Stimulated activated memory B cell treated with anti-CD40 and anti-IgM and Interleukin-4, amounts not matched to agents 10 μg/mL and 1 μg/mL and 100 μg/mL, for 72 hours (primary cell): ENCODE measurements at places on chromosomes 3 and 15.

DNA sequence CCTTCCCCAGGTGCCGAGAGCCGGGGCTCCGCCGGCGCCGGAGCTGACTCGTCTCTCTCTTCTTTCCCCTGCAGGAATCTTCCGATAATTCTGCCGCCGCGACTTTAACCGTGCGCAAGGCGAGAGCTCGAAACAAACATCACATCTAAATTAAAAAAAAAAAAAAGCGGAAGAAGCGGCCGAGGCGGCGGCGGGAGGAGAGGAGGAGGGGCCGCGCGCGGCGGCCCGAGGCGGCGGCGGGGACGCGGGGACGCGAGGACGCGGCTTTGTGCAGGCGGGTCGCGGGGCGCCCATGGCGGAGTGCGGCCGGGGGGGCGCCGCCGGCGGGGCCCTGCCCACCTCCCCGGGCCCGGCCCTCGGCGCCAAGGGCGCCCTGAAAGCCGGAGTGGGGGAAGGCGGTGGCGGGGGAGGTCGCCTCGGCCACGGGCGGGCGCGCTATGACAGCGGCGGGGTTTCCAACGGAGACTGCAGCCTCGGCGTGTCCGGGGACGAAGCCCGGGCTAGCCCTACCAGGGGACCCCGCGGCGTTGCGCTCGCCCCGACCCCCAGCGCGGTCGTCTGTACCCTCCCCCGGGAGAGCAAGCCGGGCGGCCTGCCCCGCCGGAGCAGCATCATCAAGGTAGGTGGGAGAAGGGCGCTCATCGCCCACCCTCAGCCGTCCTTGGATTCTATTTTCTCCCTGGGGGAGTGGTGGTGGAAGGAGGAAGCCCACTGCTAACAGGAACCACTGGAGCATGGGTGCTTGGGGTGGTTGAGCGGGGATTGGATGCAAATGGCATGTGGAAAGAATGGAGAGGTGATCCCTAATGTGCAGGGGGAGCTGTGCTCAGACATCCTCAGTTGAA lies at the start of gene PLCL2:
TSS of gene PLCL2 (plus strand) at position 208 of the 845 bp plus-strand sequence. CDS start at position 293, 85 bp downstream.
- ATAC-seq, result peak; percentile 80

GRCh38 chr3:69120879-69121464 lies 1.4 kb downstream of the LMOD3 start:
- peak; percentile 64 for ATAC-seq

DNA sequence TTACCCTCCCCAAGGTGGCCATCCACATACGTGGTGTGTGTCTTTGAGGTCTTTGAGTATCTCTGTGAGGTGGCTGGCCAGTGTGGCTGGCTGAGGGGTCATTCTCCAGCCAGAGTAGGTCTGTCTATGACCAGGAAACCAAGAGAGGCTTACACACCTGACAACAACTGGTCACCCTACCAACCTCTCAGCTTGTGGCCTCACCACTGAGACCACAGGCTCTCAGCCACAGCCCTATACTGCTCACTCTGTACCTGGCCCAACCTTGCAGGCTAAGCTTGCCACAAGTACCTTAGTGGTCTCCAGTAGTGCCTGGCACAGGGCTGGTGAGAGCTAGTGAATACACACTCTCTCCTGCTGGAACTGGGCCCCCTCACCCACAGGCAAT lies 5.1 kb downstream of the HEMK1 start:
- no peak for ATAC-seq

GRCh38 chr15:52144656-52145178 lies 32.1 kb upstream of the BCL2L10 start:
- ATAC-seq, result no peak

DNA sequence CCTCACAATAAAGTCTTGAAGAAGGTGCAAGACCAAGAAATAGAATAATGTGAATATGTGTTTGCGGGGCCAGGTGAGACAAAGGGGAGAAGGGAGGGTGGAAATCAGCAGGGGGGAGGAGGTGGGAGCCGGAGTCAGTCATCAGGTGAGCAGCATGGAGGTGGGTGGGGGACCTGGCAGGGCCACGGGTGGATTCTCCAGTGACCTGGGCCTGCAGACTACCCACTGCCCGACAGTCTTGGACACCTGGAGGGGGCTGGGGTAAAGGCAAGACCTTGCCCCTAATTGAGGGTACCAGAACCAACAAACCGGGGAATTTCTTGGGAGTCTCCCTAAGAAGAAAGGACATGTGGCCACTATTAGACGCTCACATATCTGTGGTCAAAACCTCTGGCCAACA lies 95.8 kb downstream of the CHSY1 start:
- no peak for ATAC-seq

DNA sequence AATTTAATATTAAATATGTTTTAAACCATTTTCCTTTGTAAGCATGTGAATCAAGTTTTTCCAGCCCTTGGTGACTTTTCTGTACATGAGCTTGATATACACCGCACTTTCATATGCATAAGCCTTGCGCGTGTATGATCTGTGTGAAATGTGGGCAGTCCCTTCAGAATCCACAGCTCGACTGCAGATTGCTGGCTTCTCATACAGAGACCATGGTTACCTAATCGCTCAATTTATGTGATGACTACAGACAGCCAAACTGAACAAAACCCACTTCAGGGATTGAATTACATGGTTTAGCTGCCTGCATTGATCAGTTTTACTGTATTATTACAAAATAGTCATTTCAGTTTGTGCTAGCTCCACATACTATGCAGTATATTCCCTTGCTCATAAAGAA lies 212.3 kb upstream of the NECTIN3 start:
- no peak for ATAC-seq

DNA sequence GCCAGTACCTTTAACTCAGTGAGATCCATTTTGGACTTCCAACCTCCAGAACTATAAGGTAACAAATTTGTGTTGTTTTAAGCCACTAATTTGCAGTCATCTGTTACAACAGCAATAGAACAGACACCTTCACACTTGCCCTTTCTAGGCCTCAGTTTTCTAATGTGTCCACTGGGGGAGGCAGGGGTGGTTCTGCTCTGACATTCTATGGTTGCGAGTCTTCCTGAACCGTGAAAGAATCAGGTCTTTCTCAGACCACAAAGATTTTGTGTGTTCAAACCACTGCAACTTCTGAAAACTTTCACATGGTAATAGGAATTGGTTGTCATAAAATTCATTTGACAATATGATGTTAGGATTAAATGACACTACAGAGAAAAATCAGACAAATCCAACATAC lies 26.8 kb upstream of the CSTA start:
- peak; percentile 90 for ATAC-seq

- ATAC-seq, result no peak
Measured at GRCh38 chr3:105388176-105388575, 21.5 kb downstream of the ALCAM start.

- ATAC-seq, result no peak
Measured at GRCh38 chr3:97235611-97236315, 421.4 kb downstream of the EPHA6 start.

GRCh38 chr15:80577552-80578205 lies 117.4 kb upstream of the ABHD17C start:
- ATAC-seq, result no peak

- no peak for ATAC-seq
Measured at GRCh38 chr3:111324151-111324550, 217.8 kb upstream of the CD96 start.

DNA sequence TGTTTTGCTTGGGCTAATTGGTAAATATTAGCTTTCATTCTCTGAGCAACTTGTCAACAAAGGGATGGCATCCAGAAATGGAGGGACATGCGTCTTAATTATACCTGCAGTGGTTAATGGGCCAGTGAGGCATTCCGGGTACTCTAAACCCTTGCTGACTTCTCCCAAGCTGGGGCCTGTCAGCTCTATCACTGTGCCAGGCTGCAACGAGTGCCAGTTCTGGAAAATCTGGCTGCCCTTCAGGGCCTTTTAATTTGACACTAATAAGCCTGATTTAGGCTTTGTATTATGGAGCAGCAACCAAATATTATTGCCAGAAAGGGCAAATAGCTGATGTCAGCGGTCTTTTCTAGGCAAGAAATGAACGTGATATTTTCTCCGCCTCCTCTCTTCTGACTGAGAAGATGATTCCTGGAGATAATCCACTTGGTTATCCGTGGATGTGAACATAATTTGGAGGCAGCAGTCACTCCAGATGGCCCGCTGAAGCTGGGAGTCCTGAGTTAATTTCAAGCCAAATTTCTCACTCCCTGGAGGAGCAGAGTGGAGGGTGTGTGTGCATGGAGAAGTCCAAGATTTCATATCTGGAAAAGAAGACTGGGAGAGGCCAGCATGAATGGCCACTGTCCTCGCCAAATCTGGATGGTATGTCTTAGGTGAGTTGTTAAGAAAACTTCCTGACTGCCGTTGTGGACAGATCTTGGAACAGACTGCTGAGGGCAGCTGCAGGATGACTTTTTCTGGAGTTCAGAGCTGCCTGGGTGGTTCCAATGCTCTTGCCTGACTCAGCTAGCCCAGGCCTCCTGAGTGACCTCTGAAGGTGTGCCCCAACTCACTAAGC lies 44.4 kb upstream of the PSMD6 start:
- ATAC-seq, result no peak

DNA sequence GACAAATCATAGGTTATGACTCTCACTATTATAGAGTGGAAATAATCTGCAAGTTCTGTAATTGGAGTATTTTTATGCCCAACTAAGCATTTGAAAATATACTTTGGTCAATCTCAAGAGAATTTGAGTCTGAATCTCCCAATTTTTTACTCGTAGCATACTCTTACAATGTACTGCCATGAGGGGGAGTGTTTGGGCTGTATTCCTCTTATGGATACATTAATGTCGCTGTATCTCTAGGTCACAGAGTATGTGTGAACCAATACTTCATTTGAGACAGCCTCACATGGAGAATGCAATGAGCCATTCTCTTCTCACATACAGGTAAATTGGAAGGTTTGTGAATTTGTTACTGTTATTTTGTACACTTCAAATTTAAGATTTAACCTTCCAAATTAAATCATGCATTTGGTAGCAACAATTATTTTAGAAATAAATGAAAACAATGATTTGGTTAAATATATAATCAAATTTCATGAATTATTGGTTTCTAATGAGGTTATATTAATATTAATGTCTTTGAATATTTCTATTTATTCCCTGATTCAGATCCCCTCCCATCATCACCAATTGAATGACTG lies 5.5 kb upstream of the CD200 start:
- peak; percentile 91 for ATAC-seq

- ATAC-seq, result peak; percentile 31
Measured at GRCh38 chr15:76340198-76340802, 3.7 kb downstream of the ISL2 start.

- ATAC-seq, result no peak
Measured at GRCh38 chr15:47095833-47096232, 621.5 kb upstream of the SEMA6D start.

- peak; percentile 94 for ATAC-seq
Measured at GRCh38 chr3:53773611-53774368, 72.4 kb downstream of the CHDH start.

DNA sequence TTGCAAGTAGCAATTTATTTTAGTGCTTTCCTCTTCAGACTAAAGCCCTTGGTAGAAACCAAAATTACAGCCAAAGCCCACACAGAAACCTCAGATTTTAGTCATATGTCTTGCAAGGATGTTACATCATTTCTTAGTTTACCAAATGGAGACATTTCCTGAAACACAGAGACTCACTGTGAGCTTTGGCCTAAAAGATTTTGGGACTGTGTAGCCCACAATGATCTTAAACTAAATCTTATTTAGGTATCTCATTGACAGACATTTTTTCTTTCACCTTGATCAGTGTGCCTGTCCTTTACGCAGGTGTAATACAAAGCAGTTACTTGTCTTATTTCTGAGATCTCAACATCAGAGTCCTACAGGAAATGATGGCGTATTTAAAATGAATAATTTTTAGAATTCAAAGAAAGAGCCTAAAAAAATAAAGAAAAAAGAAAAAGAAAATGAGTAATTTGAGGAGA lies 27.8 kb upstream of the AP4E1 start:
- ATAC-seq, result peak; percentile 20

DNA sequence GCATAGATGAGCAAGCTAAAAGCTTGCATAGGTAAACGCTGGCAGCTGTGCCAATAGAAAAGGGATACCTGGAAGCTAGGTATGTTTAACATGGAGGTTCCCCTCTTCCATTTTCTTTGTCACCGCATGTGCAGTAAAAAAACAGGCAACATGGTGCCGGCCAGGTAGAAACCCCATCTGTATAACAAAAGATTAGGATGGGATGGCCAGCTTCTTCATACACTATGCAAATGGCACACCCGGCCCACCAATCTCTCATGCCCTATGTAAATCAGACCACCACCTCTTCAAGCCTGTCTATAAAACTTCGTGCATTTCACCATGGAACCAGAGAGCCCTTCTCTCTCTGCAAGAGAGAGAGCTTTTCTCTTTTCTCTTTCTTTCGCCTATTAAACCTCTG lies 224.3 kb upstream of the P2RY1 start:
- no peak for ATAC-seq

- no peak for ATAC-seq
Measured at GRCh38 chr15:95795386-95795785, 535.1 kb upstream of the NR2F2 start.

GRCh38 chr15:99683000-99683670 lies 50.1 kb downstream of the LYSMD4 start:
- no peak for ATAC-seq

DNA sequence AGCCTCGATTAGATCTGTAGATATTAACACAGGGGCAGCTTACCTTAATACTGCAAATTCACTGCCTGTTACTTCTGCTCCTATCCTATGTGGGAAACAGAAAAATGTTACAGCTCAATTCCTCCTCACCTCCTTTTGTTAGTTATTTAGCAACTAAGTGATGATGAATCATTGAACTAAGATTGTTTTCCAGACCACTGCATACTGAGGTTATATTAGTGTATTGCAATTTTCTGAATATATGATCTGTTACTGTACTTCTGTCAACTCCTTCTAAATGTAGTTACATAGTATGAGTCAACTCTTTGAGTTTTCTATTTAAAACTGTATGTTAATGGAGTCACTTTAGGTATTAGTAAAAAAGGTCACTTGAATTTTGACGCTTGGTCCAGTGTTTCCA lies 331.5 kb upstream of the SLCO3A1 start:
- no peak for ATAC-seq

DNA sequence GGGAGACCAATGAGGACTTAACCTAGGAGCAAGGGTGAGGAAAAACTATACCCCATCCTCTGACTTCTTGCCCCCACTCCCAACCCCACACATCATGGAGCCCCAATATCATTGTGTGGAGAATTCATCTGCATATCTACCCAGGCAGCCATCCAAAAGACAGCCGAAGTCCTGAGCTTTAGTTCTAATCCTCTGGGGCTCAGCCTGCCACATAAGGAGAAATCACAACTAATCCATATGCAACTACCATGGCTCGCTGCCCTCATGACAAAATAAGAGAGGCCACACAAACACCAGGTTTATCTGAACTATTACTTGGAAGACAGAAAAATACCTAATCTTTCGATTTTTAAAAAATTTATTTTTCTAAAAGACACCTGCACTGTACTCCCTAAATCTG lies 17.7 kb downstream of the HEXA start:
- ATAC-seq, result no peak
